ENCODE measurements at places on chromosomes 2 and 18.
A peak's percentile ranks its signal among the peaks of the same experiment; 100 is the strongest.

DNA sequence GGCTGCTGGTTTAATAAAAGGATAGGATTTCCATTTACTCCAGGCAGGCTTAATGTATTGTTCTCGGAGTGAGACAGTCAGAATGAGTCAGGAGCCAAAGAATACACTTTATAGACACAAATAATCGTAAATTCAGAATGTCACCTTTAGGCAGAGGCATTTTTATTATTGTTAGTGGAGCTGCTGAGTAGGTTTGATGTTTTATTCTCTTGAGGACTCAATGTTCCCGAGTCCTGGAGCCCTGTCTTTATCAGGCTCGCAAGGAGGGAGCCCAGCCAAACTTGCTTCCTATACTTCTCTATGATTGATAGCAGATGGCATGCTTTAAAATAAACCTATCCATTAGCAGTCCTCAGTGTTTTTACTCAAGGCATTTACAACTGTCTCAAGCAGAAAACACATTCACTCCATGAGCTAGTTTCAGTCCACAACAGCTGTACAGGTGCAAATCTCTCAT is 492.3 kb upstream of the ZEB2 start:
- peak; percentile 84 for DNase-seq

- DNase-seq: peak; percentile 73
Observed at GRCh38 chr2:120949027-120949956, 213.6 kb downstream of the GLI2 start.

GRCh38 chr2:100418406-100418962 is 1.0 kb upstream of the CHST10 start:
- no peak for DNase-seq

DNA sequence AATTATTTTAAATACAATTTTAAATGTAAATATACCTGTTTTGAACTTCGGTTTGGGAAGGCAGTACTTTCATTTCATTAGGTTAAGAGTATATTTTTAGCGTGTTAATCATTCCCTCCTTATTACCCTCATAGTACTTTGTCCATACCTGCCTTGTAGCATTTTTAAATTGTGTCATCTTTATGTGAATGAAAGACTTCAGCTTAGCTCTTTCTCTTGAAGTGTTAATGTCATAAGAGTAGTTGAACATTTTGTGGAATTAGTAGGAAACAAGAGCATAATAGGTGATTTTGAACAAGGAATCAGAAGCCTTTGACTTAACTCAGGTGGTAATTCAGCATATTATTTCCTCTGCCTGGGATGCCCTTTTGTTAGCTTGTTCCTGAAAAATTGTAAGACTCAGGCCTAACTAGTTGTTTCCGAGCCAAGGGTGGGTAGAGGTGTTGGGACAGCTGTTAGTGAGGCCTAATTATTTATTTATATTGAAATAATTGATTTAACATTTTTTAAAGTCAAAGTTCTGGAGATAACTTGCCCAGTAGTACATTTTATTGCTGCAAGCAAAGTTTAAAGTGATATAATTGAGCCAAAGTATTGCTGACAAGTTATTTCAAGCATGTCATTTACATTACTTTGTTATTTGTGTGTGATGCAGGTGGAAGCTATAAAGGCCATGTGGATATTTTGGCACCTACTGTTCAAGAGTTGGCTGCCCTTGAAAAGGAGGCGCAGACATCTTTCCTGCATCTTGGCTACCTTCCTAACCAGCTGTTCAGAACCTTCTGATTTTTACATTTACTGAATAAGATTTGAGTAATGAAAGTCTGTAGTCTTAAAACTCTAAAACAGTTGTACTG is 38.7 kb downstream of the DDX1 start:
- DNase-seq: no peak

- DNase-seq: no peak
Observed at GRCh38 chr18:76855594-76855993, 33.2 kb downstream of the ZNF236 start.

DNA sequence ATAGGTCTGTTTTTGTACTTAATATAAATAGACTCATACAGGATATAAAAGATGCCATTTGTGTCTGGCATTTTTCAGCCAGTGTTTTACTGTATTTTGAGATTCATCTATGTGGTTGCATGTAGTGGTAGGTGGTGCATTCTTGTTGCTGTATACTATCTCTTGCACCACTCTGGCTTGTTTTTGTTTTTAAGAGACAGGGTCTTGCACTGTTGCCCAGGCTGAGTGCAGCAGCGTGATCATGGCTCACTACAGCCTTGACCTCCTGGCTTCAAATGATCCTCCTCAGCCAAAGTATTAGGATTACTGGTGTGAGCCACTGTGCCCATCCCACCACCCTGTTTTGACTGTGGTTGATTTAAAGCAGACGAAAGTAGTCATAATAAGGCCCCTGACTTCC is 12.6 kb downstream of the HK2 start:
- DNase-seq: no peak

GRCh38 chr18:62425465-62426190 is 97.2 kb upstream of the ZCCHC2 start:
- DNase-seq: peak; percentile 97

DNA sequence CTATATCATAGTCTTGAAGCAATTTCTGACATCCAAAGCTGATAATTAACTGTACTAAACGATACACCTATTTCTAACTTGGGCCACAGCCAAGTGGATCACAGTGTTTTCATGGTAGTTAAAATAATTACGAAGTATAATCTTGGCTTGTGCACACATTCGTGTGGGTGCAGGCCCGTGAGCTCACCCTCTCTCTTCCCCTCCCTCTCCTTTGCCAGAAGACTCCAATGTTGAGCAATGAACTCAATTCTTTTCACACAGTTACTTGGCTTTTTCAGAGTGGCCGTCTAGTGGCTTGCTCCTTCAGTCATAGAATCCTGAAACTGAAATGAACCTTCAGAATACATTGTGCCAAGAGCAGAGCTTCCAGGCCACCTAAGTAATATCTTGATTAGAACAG is 178.7 kb downstream of the NCKAP5 start:
- DNase-seq: no peak

- no peak for DNase-seq
Observed at GRCh38 chr2:190425221-190425866, 17.2 kb downstream of the MFSD6 start.

DNA sequence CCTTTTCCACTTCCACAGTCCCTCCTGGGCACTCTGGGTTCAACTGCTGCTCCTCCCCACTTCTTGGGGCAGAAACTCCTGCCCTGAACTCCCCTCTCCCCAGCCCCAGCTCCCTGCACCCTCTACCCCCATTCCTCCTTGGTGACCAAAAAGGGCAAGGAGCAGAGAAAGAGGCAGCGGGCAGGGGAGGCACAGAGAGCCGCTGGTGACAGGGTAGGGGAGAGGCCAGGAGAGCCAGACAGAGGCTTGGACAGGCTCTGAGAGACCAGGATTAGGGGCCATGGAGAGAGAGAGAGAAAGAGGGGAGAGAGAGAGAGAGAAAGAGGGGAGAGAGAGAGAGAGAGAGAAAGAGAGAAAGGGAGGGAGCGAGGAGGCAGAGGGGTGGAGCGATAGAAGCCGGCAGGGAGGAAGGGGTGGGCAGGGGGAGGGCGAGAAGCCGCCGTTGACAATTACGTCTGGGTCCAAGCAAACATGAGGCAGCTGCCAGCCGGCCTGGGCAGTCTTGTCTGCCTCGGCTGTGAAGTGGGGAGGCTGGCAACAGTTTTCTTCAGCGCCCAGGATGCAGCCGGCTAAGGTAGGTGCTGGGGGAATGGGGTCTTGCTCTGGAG is at the start of gene KCNIP3:
Gene KCNIP3, plus strand, starts transcription at position 468 of the 608 bp plus-strand sequence. Its CDS starts 92 bp downstream, at position 560.
- peak; percentile 71 for DNase-seq

GRCh38 chr18:57434536-57435494 is at the start of gene ONECUT2:
Gene ONECUT2 (plus strand): TSS chr18:57435374. CDS start chr18:57435717, 343 bp downstream.
- peak; percentile 93 for DNase-seq

DNA sequence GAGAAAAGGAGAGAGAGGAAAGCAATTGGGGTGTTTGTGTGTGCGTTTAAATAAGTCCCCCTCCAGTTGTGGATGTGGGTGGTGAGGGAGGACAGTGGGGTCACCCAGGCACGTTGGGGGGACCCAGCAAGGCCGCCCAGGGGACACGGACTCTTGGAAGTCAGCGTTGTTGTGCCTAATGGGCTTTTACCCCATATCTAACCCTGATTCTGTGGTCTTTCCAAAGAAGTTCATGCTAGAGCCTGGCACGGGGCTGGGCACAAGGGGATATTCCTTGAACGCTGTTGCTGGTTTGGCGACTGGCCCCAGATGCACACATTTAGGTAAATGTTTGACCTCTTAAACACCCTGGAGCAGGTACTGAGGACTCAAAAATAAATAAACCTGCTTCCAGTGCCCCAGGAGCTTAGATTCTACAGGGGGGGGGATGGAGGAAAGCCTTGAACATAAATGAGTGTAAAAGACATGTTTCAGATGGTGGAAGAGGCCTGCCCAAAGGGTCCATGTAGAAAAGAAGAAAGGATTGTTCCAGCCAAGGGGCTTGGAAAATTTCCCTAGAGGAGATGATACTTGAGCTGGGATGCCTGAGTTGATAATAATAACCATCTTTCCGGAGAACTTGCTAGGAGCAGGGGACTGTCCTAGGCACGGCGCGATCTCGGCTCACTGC is 97.7 kb upstream of the SIX3 start:
- no peak for DNase-seq

DNA sequence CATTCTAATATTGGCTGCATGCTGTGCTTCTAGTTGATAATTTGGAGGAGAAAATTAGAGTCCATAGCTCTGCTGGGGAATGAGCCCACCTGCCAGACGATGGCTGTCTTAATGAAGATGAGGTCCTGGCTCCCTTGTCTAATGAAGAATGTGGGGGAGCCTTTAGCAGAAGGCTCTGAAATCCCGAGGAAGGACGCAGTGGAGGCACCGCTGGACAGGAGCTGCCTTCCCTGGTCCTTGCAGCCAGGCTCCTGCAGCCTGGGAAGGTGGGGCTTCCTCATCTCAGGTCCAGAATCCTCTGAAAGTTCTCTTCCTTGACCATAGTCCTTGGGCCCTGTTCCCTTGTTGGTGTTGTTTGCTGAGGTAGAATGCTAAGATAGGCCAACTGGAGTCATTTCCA is 208.3 kb downstream of the AGAP1 start:
- no peak for DNase-seq

DNA sequence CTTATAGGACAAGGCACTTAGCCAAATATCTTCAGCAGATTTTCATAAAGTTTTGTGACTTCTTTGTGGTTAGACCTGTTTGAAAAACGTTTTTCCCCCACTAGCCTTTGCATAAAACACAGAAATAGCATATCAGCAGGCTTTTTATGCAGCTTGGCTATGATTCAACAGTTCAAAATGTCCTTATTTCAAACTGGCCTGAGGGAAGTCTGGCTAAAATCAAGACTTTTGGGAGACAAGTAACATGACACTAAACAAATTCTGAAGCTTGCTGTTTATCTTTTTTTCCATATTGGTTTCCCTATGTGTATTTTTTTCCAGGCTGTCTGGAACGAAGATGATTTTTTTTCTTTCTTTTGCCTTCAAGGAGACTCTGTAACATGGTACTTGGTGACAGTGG is 95.1 kb upstream of the L3MBTL4 start:
- DNase-seq: no peak

DNA sequence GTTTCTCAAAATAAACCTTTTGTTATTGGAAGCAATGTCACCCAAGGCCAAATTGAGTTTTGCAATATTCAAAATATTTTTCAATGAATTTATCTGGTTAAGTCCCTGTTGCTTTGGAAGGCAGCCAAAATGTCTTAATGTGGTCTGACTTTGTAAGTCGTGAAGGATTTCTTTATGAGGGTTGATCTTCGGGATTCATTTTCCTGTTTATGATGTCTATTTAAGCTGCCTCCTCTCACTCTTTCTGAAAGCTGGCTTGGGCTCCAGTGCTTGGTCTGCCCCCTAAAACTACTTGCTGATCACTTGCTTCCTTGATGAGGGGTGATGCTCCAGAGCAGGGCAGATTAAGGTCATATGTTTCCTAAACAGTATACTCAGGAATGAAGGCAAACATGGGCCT is 141.1 kb downstream of the ANTXR1 start:
- DNase-seq: no peak

DNA sequence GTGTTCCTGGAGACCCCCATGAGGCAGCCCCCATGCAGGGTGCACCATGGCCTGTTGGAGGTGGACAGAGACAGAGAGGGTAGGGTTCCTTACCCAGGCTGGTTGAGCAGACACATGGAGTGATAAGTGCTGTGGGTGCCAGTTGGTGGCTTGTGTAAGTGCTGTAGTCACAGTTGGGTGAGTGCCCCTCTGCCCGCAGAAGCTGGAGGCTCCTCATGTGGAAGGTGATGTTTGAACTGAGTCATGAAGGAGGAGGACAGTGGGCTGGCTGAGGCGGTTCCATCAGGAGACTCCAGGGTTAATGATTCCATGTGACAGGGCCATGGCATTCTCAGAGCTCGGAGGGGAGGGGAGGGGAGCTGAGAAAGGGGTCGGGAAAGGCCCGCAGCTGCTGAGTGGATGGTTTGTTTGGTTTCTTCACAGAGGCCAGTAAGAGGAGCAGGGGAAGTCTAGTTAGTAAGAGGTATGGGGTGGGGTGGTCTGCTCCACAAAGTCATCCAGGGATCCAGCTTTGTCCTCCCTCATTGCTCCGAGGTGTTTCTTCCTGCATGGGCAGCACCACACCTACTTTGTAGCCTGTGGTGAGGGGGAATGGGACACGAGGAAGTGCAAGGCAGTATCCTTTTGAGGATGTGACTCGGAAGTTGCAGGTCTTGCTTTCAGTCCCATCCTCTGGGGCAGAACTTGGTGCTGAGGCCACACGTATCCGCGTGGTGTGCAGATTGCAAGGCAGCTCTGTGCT is 13.6 kb downstream of the IMPA2 start:
- no peak for DNase-seq

DNA sequence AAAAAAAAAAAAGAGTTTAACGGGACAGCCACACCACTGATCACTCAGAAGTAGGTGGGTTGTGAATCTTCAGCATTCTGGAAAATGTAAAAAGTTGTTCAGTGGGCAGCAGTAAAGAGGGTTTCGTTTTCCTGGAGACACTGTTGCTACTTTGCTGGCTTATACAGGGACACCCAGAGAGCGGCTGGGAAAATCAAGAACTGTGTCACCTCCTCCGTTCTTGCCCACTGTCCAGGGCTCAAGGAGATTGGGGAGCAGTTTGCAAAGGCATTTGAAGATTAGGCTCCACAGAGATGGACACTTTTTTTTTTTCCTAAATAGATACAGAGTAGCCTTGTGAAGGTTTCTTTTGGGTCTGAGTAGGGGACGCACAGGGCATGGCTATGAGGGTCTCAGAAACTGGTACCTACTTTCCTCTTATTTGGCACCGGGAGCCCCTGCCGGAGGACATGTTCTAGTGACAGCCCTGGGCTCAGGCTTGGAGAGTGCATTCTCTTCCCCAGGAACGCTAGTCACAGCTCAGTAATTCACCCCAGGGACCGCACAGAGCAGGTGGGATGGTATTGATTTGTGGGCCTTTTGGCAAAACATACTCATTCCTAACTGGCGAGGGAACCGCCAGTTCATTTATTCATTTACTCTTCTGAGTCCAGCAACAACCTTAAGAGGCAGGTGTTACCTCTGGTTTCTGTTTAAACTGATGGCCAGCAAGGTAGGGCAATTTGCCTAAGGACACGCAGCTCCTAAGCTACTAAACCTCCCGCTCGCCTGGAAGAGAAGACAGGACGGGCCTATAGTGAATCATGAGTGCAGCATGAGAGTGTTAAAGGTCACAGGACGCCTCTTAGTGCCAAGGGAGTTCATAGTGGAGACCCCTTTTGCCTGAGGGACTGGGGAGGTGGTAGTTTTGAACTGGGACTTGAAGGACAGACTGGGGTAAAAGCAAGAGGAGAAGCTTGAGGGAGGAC is 53.1 kb downstream of the HPCAL1 start:
- peak; percentile 97 for DNase-seq

- DNase-seq: no peak
Observed at GRCh38 chr18:45828917-45829811, 3.7 kb downstream of the SIGLEC15 start.

- peak; percentile 78 for DNase-seq
Observed at GRCh38 chr18:596288-596881, 403 bp upstream of the CLUL1 start.
